DMS79 treated with DMSO at 0.1 percent for 48 hours (cell line): ENCODE measurements at places on chromosomes 2 and 18.

DNA sequence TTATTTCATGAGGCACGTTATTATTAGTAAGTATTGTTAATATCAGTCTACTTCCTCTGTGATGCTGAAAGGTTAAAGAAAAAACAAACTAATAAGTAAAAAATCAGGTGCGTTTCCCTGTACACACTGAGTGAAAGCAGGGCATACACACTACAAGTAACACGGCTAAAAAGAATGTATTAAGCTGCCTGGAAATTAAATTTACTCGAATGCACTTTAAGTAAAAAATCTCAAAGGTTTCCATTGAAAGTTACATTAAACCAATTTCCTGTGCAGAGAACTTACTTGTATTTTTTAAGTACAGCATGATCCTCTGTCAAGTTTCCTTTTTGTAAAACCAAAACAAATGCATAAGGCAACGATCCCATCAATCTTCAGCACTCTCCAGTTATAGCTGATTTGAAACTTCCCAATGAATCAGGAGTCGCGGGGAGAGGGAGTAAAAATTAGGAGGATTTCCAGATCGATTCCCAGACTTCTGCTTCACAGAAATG is 633 bp downstream of the BCL2 start:
- no peak for DNase-seq

DNA sequence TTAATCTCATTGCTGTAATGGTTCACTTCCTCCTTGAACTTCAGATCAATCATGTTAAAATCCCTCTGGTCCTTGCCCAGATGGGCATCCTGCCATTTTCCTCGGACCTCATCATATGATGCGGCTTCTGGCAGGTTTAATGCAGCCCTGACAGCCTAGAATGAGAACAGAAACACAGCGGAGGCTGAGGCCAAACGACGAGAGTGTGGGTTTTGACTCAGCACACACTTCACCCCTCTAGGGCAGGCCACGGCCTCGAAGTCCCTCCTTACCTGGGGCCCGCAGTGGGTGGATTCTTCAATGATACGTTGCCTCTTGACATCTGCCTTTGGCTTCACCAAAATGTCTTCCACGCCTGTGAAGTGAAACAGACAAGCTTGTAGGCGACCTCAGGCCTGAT is 56.8 kb downstream of the POLR1A start:
- DNase-seq: no peak

- no peak for DNase-seq
Measured at GRCh38 chr2:44155666-44156446, 12.8 kb upstream of the PPM1B start.

DNA sequence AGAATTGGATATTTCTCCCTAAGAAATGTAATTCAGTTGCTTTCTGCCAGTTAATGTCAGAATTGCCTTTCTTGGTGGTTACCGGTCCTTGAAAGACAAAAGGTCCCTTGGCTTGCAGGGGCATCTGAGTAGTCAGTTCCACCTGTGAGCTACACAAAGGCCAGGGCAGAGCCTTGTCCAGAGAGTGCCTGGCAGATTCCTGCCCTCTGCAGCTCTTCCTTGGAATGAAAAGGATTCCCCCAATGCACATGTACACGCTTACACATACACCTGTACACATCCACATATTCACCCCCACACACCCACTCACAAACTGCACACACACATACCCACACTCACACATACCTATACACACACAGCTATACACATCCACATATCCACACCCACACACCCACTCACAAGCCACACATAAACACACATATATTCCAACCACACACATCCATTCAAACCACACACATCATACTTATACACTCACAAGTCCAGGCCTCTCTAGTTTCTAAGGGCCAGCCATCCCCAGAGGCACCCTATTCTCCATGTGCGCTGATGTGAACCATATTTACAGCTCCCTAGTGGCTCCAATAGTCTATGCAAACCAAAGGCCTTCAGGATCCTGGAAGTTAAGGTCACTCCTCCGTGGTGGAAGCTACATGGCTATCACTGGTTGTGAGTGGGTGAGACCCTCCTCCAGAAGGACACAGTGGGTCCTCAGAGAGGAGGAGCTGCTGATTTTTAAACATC is 9.6 kb downstream of the CYRIA start:
- no peak for DNase-seq

DNA sequence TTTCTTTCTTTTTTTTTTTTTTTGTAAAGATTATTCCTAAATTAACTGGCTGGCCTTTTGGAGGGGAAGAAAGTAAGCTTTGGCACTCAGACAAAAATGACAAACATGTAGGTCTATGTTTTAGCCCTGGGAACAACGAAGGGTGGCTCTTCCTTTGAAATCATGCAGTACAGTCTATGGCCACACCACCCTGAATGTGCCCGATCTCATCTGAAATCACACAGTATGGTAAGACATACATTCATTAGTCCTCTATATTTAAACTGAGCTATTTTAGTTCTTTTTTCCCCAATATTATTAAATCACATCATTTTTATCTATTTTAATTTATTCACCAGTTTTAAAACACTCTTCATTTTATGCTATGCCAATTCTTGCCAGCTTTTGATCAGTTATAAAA is 48.2 kb downstream of the PLA2R1 start:
- DNase-seq: no peak

DNA sequence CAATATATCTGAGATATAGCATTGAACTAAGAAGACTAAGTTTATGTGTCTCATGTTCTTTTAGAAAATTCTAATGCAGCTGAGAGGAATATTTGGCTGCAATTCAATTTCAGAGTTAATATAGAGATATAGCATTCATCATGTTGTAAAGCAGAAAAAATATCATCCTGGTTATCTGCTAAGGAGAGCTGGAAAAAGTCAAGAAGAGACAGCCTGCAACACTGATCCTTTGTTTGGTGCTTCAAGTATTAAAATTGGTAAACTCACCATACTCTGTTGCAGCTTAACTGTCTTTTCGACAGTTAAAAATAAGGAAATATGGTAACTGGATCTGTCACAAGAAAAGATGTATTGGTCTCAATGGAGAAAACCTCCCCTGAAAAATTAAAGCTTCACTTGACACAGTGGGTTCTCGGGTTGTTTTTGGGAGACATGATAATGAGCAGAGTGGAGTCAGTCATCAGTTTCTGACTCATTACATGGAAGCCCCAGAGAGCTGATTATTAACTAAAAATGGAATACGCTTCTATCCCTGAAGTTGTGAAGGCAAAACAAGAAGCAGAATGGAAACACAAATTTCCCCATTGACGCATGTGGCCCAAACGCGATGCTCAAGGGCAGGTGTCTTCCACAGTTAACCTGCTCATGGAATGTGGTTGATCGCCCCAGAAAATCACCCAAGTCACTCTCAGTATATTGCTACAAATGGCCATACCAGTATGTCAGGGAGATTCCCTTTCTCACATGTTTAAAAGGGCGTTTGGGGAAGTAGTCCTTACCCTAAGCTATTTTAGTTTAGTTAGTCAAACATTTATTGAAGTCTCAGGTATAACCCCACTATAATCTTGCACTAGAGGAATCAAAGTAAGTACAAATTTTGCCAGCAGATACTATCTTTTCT is 8.2 kb downstream of the BCL2 start:
- no peak for DNase-seq

DNA sequence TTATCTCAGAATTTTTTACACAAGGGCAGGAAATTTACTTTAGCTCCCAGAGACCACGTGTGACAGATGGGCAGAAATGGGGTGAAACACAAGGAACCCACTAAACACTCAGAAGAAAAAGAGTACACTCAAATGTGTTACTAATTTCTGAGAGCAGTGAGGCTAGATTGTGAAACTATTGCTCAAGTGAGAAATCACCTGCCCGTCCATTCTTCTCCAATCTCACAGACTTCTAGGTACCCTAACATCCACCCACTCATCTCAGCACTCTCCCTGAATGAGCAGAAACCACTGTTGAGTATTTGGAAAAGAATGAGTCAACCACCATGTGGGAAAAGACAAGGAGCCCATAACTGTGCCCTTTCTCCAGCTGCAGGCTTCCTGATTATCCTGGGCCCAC is 293.0 kb upstream of the CDH2 start:
- DNase-seq: no peak

DNA sequence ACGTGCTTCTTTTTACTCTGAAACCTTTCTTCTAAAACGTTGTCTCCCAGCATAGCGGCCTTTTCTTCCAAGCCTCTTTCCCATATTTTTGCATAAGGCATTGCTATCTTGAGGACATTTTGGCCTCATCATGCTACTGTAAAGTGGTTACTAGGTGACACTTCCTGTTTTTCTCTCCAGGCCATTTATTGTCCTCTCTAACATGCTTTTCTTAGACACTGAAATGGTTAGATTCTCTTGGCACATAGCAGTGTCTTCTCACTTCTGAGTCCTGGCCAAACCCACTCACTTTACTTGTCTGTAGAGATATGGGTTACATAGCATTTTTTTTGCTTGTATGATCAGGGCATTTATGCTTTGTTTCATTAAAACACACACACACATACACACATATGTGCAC is 50.1 kb upstream of the KCNH7 start:
- peak; percentile 26 for DNase-seq

DNA sequence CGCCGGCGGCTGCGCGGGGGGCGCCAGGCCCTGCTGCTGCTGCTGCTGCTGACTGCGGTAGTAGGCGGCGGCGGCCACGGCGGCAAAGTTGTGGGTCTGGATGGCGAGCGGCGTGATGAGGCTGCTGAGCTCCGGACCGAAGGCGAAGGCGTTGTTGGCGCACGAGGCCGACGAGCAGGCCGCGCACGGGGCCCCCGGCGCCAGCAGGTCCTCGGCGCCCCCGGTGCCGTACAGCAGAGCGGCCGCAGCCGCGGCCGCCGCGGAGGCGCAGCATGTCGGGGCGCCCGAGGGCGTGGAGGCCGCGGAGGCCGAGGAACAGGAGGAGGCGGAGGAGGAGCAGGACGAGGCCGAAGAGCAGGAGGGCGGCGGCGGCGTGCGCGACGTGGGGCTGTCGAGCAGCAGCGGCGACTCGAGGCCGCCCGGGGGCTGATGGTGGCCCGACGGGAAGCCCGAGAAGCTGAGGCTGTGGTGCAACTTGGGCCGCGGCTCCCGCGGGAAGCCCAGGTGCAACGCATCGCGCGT is 1.8 kb downstream of the ZFP36L2 start:
- DNase-seq: no peak

- DNase-seq: no peak
Measured at GRCh38 chr2:142254031-142254430, 123.2 kb upstream of the LRP1B start.

GRCh38 chr2:98026927-98027522 is 31.3 kb upstream of the TMEM131 start:
- DNase-seq: no peak

DNA sequence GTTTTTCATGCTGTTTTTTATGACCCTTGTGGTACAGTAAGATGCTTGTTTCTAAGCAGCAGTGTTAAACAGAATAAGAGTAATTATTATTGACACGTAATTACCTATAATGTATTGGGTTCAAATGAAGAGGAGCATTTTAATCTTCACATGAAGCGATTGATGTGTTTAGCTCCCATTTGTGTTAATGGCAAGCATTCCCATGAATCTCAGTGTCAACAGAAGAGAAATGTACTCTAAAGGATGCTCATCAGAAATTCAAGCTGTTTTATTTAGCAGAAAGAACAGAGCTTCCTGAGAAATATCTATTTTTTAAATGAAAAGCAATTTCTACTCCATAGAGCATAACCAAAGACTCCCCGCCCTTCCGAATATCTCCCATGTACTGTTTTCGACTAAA is 341.3 kb upstream of the LINC00305 start:
- DNase-seq: no peak

- DNase-seq: no peak
Measured at GRCh38 chr18:22226801-22227200, 57.4 kb downstream of the GATA6 start.

DNA sequence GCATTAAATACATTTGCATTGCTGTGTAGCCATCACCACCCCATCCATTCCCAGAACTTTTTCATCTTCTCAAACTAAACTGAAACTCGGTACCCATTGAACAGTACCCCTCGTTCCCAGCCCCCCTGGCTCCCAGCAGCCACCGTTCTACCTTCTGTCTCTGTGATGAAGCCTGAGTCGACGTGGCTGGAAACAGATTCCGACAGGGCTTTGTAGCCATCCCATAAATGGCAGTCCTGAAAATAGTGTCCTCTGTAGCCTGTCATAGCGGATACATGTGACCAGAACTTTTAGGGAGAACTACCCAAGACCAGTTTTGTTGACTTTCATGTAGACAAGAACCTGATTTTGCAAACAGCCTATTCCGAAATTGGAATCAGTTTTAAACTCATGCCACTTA is 59.1 kb downstream of the TSHZ1 start:
- no peak for DNase-seq

GRCh38 chr2:199883474-199884212 is 27.4 kb upstream of the C2orf69 start:
- no peak for DNase-seq

- no peak for DNase-seq
Measured at GRCh38 chr18:73407506-73407905, 539.7 kb upstream of the NETO1 start.

DNA sequence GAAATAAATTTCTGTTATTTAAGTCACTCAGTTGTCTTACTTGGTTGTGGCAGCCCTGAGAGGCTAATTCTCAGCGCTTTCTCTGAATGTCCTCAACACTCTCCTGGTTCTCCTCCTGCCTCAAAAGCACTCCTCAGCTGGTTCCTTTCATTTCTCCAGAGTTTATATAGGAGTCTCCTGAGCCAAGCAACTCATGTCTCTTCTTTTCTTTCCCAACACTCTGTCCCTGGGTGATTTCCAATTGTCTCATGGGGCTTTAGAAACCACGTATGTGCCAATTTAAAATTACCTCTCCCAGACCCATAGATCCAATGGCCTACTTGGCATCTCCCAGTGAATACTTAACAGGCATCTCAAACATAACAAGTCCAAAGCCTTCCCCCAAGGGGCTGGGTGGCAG is 184.3 kb downstream of the TTC32 start:
- DNase-seq: no peak

- no peak for DNase-seq
Measured at GRCh38 chr18:77393519-77393918, 143.9 kb downstream of the GALR1 start.

GRCh38 chr2:50866626-50867025 is 165.3 kb downstream of the NRXN1 start:
- no peak for DNase-seq

- no peak for DNase-seq
Measured at GRCh38 chr18:49558356-49558755, 3.5 kb upstream of the LIPG start.

DNA sequence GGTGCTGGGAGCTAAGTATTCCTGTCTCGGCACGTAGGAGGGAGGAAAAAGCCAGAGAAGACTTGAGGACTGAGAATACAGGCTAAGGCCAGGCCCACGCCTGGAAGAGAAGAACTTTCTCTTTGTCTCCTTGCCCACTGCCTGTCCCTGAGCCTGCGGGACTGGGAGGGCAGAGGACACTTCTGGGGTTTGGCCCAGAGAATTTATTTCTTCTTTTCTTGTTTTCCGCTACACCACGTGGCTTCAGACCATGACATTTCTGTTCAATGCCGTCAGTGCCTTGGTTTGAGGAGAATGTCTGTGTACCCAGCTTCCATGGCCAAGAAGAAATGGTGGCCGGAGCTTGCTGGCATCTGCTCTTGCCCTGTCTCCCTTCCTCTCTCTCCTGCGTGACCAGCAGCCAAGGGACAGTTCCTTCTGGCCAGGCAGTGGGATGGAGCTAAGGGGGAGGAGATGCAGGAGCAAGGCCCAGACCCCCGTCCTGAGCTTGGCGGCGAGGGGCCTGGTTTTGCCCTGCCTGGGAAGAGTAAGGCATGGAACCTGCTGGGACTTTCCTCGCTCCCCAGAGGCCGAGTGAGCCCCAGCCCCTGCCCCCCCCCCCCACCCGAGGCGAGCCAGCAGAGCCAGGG is 140.3 kb downstream of the KLHL29 start:
- DNase-seq: no peak

GRCh38 chr2:20439193-20439475 is 7.7 kb upstream of the RHOB start:
- DNase-seq: no peak

- peak; percentile 32 for DNase-seq
Measured at GRCh38 chr2:182763311-182763912, 47.4 kb downstream of the DNAJC10 start.
